Thyroid gland (tissue), 4 donors: ENCODE measurements at places on chromosomes 12 and 14. TPM values are rescaled to one million over a fixed set of nuclear protein-coding genes. Genes with fewer than 3 reads are reported as not detected.

CSAD gene
- total RNA-seq: 26.5 TPM

FAM181A gene
- 3.6 TPM for total RNA-seq

TMEM132D gene
- not detected for total RNA-seq

KRT6C gene
- not detected for total RNA-seq

MYO1A gene
- total RNA-seq: not detected

KRT82 gene
- total RNA-seq: not detected

NID2 gene
- 131 TPM for total RNA-seq

- DNase-seq: peak; percentile 54
These were observed 707 bp downstream of the CPSF6 start for GRCh38 chr12:69239922-69240630.

DNA sequence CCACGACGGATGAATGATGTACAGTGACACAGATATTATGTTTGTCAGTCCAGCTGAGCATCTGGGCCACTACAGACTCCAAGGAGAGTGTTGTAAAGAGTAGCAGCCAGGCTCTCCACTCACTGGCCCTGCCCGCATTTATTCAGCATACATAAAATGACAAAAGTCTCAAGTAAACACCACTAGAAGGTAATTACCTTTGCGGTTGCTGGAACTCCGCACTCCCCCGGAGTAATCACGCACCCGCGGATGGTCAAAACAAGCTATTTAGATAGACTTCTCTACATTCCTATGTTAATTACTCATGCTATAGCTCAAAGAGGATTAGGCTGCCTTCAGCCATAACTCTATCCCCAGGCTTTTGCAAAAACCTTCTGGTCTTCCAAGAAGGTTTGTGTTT, 18.8 kb upstream of the STRAP start:
- no peak for DNase-seq

- no peak for DNase-seq
These were observed 20.8 kb downstream of the FAM222A start for GRCh38 chr12:109734219-109735000.

GRCh38 chr12:13099844-13100604, 3.4 kb downstream of the GSG1 start:
- no peak for DNase-seq

DNA sequence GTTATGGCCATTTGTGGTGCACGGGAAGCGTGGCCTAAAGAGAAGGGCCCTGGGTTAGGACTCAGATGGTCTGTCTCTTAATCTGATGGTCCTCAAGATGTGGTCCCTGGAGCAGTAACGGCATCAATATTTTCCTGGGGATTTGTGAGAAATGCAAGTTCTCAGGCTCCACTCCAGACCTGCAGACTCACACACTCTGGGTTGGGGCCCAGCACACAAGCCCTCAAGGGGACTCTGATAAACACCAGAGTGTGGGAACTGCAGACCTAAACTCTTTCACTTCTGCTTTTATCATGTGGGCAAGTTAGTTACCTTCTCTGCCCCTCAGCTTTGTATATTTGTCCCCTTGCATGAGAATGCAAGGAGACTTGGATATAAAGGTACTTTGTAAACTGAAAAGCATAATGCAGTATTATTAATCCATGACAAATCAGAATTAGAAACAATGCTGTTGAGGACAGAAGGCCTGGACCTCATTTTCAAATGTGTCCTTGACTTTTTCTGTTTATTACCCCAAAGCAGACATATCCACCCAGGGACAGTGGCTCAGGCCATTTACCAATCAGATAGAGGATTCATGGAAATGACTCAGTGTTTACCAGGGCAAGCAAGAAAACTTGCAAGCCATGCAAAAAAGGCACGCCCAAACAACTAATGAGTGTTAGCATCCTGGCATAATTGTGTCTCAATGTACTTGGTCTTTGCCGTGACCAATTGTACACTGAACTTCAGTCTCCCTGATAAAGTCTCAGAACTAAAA, 157.0 kb downstream of the ASCL1 start:
- no peak for DNase-seq

- DNase-seq: no peak
These were observed at the start of gene OTX2 for GRCh38 chr14:56810147-56810719. TSS of gene OTX2 (minus strand) at chr14:56810479. CDS start at chr14:56805456, 5,023 bp downstream.

DNA sequence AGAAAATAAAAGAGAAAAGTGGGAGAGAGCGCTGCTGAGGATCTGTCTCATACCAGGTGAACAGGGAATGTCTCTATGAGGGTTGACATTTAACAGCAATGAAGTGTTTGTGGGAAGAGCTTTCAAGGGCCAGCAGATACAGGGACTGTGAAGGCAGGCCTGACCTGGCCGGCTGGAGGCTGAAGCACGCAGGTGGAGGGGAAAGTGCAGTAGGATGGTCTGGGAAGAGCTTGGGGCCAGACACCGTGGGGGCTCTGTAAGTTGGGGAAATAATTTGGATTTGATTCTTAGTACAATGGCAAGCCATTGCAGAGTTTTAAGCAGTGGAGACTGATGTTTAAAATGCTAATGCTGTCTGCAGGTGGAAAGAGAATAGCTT, 23.8 kb upstream of the DHRS2 start:
- DNase-seq: no peak

DNA sequence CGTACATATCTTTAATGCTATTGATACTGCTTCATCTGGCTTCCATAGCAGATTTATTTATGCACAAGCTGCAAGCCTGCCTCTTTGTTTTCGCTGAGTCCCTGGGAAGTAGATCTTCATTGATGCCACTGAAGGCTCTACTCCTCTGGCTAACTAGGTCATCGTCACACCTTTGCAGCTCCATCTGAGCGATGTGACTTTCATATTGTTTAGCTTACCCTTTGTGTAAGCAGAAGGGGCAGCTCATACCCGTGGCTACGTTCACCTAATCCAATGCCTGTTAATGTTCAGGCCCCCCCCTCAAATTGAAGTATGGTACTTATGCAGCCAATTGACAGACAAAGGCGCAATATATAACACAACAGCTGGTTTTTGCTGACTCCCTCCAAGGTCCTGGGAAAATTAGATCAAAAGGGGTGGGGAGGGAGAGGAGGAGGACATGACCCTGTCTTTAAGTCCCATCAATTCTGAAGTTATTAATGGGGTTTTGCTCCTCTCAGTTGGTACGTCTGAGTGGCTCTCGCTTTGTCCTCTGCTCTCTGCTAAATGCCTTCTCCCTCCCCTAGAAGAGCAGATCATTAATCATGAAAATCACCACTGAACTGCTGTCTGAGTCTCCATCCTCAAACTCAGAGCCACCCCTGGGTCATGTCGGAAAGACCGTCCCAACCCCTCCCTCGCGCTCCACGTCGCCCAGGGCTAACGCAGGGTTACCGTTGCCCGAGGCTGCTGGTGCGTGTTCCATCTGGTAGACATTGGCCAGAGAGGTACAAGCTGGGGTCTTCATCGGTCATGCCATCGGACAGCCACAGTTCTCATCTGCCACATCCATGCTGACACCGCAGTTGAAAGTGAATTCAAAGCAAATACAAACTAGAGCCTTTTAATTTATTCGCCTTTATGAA, 128.8 kb downstream of the ADGRD1 start:
- no peak for DNase-seq

- DNase-seq: no peak
These were observed 11.4 kb downstream of the DGLUCY start for GRCh38 chr14:91125271-91125660.

- DNase-seq: no peak
These were observed 1.3 kb downstream of the ZNF219 start for GRCh38 chr14:21096978-21097635.

DNA sequence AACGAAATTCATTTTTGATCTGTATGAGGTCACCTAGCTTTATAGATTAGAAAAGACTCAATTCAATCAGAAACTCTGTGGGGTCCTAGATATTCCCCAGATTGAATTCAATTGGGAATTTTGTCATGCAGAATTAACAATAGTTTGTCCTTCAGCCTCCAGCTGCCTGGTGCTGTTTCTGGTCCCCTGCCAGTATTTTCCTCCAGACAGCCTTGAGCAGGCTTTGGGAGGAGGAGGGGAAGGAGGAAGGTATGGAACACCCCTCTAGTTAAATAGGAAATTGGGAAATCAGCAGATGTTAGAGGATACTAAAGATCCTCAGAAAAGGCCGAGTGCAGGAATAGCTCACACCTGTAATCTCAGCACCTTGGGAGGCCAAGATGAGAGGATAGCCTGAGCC, 10.6 kb downstream of the GRIP1 start:
- no peak for DNase-seq

GRCh38 chr12:19323805-19324204, 115.5 kb upstream of the AEBP2 start:
- no peak for DNase-seq

DNA sequence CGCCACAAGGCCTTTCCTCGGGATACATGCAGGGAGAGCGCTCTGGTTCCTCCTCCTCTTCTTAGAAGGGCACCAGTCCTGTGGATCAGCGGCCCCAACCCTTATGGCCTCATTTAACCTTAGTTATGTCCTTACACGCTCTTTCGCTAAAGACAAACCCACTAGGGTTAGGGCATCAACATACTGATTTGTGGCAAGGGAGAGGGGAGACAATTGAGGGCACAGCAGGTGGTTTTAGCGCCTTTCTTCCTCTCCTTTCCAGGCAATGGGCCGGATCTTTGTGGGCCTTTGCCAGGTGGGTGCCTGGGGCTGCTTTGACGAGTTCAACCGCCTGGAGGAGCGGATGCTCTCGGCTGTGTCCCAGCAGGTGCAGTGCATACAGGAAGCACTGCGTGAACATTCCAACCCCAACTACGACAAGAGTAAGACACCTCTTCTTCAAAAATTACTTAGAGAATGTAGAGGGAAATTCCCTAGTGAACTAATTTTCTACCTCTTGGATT, 43.6 kb downstream of the DYNC1H1 start:
- DNase-seq: no peak

DNA sequence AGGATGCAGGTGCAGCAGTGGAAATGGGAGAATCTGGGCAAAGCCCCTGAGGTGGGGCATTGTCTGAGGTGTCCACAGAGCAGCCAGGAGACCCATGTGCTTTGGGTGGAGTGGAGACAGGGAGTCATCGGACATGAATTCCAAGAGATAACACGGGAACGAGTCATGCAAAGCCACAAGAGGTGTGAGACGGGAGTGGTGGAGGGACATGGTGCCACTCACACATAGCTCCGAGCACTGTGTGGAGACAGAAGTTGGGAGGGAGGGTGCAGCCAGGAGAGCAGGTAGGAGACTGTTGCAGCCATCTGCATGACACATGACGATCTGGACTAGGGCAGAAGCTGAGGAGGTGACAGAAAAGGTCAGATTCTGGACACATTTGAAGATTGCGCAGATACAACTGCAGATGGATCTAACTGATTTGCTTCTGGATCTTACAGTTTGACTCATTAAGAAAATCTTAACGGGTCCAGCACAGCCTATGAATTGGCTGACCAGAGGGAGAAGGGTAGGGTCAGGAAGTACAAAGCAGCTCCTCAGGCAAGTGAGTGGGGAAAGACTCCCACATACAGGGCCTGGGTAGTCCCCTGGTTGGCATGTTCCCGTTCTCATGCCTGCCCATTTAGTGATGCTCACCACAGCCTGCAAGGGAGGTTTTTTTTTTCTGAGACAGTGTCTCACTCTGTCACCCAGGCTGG, 379.8 kb downstream of the FUT8 start:
- no peak for DNase-seq

DNA sequence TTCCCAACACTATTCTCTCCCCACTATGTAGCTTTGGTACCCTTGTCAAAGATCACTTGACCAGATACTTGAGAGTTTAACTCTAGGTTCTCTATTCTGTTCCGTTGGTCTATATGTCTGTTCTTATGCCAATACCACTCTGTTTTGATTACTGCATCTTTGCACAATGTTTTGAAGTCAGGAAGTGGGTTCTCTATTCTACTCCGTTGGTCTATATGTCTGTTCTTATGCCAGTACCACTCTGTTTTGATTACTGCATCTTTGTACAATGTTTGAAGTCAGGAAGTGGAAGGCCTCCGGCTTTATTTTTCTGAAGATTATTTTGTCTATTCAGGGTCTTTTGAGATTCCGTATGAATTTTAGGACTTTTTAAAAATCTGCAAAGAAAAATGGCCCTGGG, 2.7 kb upstream of the NDUFA12 start:
- no peak for DNase-seq

- no peak for DNase-seq
These were observed 45.0 kb upstream of the FZD10 start for GRCh38 chr12:130117233-130117632.

DNA sequence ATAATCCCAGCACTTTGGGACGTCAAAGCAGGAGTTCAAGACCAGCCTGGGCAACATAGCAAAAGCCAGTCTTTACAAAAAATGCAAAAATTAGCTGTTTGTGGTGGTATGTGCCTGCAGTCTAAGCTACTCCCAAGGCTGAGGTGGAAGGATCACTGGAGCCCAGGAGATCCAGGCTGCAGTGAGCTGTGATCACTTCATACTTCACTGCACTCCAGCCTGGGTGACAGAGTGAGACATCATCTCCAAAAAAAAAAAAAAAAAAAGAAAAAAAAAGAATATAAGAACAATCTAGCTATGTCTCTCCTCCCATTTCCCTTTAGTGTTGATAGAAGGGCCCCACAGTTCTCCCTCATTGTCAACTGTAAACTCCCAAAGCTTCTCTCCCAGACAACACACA, 3.5 kb upstream of the BCAT1 start:
- DNase-seq: no peak

GRCh38 chr12:27772328-27773049, 7.5 kb upstream of the KLHL42 start:
- DNase-seq: no peak

DNA sequence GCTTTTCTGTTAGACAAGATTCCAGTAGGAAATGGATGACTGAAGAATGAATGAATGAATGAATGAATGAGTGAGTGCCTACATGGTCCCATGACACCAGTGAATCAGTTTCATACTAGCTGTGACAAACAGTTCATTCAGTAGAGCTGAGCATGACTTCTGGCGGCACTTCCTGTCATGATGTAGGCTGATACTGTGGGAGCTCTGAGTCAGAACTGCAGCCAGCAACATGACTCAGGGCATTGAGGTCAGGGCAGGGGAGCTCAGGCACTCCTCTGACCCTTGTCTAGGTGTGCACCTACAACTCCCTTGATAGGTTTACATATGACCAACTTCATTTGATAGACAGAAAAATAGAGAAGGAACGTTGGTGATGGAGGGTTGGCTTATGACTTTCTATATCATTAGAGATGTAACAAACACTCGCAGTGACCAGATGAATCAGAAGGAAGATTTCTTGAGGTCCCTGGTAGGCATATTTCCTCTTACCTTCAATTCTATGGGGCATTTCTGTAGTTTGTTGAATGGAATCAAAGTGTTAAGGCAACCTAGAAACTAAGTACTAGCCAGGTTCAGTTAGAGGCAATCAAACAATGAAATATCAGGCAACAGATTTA, 139.3 kb upstream of the ARHGAP5 start:
- DNase-seq: no peak

- no peak for DNase-seq
These were observed 1320.5 kb downstream of the AACS start for GRCh38 chr12:126385785-126386184.
